NCI-H2029 treated with DMSO at 0.1 percent for 48 hours (cell line): ENCODE measurements at places on chromosomes 7 and 10.

GRCh38 chr10:132833421-132834111 is 47.6 kb upstream of the NKX6-2 start:
- no peak for DNase-seq

DNA sequence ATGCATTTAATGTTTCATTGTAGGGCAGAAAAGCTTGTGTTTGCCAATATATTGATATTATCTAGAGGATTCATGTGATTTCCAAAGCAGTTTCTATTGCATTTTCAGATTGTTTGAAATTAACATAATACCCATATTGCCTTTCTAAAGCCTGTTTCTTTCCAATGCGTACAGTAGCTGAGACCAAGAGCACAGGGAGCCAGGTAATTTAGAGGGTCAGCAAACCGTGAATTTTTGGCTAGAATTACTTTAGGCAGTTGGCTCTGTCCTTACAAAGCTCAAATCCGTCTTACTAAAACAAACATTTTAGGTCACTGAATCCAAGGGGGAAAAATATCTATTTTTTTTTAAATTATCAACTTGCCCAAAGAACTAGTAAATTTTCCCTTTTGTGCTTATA is 604.9 kb upstream of the ADARB2 start:
- DNase-seq = no peak

DNA sequence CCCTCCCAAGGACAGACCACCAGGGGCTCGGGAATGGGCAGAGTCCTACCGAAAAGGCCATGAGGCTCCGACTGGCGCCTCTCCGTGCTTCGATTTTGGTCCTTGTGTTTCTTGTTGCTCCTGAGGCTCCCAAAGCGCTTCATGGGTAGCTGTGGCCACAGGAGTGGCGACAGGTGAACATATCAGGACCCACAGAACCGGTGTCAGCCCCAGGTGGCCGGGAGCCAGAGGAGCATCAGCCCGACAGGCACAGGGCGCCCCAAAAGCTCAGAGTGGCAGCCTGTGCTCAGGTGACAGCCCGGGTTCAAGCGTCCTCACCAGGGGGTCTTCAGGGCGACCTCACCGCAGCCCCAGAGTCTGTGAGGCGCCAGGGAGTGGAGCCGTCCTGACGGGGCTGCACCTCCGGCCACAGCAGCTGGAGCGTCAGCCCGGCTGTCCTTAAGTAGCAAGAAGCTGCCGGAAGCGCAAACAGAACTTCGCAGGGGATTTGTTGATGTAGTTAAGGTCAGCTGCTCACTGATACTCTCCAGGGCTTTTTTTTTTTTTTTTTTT is 141.0 kb downstream of the PRKAG2 start:
- DNase-seq = no peak

DNA sequence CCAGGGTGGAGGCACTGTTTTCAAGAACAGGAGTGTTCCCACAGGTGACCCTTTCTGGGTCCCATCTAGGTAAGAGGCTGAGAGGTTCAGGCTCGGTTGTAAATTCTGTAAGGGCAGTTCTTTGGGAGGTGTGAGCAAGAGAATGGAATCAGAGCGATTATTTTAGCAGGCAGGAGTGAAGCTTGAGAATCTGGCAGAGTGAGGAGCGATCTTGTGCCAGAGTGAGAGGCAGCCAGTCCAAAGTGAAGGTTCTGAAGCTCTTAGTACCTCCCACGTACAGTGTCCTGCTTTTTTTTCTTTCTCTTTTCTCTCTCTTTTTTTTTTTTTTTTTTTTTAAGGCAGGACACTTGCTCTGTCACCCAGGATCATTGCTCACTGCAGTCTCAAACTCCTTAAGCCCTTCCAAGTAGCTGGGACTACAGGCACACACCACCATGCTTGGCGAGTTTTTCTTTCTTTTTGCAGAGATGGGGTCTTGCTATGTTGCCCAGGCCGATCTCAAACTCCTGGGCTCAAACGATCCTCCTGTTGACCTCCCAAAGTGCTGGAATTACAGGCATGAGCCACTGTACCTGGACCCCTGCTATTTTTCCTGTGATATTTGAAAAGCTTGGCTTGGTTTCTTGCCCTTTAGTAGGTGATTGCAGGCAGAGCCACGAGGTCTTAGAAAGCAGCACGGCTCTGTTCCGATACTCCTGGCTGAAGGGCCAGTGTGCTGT is 10.9 kb downstream of the POR start:
- DNase-seq = no peak

GRCh38 chr7:122289426-122289825 is 15.1 kb downstream of the FEZF1 start:
- DNase-seq = no peak

GRCh38 chr10:131808370-131808930 is 92.4 kb upstream of the PPP2R2D start:
- DNase-seq = no peak

- no peak for DNase-seq
Measured at GRCh38 chr7:119572132-119572531, 700.8 kb upstream of the KCND2 start.
